ENCODE measurements at places on chromosomes 1 and 21. TPM values are rescaled to one million over a fixed set of nuclear protein-coding genes. Genes with fewer than 3 reads are reported as not detected.

HOOK1 gene
- 17.2 TPM for total RNA-seq

CAMSAP2 gene
- 105 TPM for total RNA-seq

MORC3 gene
- 72.5 TPM for total RNA-seq

C1QTNF12 gene
- total RNA-seq: 0.45 TPM

LCE6A gene
- total RNA-seq: not detected

AMY1B gene
- total RNA-seq: not detected

RBM11 gene
- 9.9 TPM for total RNA-seq

GBP1 gene
- total RNA-seq: 0.82 TPM

CDC7 gene
- total RNA-seq: 23.2 TPM

GSTM5 gene
- total RNA-seq: 10.6 TPM

NLRP3 gene
- total RNA-seq: 0.73 TPM

COA7 gene
- 14.6 TPM for total RNA-seq

CAP1 gene
- 78.8 TPM for total RNA-seq

OR2L5 gene
- total RNA-seq: 2.7 TPM

DNA sequence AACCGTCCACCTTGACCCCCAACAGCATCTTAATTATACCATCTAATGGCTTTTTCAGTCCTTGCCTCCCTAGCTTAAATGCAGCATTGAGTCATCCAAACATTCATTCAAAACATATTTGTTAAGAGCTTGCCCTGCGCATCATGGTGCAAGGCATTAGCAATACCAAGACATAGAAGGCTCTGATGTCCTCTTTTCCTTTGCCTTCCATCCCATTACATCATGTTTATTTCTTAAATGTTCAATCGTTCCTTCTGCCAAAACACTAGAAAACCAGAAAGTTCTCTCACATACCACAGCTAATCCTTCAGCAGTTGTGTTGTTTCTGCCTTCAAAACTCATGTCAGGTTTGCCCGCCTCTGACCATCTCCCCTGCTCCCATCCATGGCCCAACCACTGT, 29.8 kb upstream of the VTCN1 start:
- no peak for DNase-seq

GRCh38 chr1:68344208-68344607, 105.5 kb downstream of the RPE65 start:
- no peak for DNase-seq

- no peak for DNase-seq
These were observed 3.1 kb downstream of the ASCL5 start for GRCh38 chr1:201123866-201124265.

- no peak for DNase-seq
These were observed 26.9 kb downstream of the KRTAP19-8 start for GRCh38 chr21:31011412-31011811.

DNA sequence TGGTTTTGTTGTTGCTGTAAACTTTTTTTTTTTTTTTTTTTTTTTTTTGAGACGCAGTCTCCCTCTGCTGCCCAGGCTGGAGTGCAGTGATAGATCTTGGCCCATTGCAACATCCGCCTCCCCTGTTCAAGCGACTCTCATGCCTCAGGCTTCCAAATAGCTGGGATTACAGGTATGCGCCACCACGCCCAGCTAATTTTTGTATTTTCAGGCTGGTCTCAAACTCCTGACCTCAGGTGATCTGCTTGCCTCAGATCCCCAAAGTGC, 78.9 kb upstream of the SLC45A1 start:
- DNase-seq: no peak

- DNase-seq: no peak
These were observed 27.8 kb upstream of the EPS8L3 start for GRCh38 chr1:109791495-109792043.

GRCh38 chr21:36710729-36711048, 11.8 kb downstream of the SIM2 start:
- no peak for DNase-seq

DNA sequence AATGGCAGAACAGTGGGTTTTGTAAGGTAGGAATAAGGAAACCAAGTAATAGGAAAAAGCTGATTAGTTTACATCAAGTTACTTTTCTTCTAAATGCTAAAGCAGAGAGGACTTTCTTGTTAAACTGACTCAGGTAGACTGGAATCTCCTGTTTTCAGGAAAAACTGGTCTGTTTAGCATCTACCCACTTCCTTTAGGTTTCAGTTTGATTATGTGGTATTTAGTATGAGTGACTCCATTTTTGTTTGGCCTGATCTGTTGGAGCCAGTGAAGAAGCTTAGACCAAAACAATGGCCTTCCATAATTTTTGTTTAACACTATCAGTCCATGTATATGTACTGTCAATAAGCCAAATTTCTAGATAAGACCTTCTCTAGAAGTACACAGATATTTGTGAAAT, 88.4 kb downstream of the EPB41 start:
- no peak for DNase-seq

DNA sequence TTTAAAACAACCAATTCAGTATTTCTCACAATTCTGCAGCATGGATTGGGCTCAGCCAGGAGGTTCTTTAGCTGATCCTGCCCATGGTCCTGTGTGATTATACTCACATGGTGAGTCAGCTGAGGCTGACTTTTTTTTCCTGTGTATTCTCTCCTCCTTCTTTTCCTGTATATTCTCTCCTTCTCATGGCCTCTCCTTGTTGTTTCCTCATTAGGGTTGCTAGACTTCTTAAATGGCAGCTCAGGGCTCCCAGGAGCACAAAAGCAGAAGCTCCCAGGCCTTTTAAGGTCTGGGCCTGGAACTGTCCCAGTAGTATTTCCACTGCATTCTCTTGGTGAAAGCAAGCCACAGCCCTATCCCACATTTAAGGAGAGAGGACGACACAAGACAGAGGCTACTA, 26.8 kb downstream of the VANGL1 start:
- DNase-seq: no peak

DNA sequence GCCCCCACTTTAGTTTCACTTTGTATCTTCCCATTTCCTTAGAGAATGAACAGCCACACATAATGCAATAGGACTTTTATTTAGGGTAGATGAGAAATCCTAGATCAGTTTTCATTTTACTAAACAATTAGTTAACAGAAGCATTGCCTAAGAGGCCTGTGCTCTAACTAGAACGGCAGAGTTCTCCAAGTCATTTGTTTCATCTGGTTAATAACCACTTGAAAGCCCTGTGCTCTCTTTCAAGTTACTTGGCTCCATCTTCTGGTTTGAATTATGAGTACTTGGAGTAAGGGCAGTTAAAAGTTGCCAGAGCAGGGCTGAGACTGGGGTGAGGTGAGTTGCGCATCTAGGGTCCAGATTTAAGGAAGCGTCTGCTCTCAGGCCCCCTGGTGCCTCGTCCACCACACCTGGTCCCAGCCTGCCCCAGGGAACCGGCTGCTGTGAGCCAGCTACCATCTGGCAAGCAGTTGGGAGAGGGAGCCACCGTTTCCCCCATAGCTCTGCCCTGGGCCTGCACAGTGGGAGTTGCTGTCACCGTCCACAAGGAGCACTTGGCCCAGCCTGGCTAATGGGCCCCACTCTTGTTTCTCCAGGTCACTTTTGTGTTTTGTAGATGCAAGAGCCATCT, 18.1 kb upstream of the SLC44A3 start:
- no peak for DNase-seq

GRCh38 chr1:34645109-34645688, 109.6 kb upstream of the GJB5 start:
- no peak for DNase-seq

GRCh38 chr1:180343921-180344769, 114.1 kb downstream of the LHX4 start:
- peak; percentile 53 for DNase-seq

GRCh38 chr1:164440232-164440631, 118.8 kb upstream of the PBX1 start:
- DNase-seq: no peak

DNA sequence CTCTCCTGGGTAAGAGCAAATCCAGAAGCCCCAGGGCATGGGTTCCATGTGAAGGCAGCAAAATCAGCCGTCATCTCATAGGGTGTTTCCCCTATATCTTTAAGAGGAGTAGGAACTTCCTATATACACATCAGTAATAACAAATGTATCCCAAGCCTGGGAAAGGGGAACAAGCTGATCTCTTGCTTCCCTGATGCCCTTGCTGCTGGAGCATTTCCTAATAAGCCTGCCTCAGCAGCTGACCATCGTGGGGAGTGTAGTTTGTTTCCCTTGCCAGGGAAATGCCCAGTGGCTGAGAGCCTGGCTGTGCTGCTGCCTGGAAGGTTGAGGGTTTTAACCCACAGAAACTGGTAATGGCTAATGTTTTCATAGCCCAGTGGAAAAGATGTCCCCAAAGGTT, 177.0 kb downstream of the NPHP4 start:
- DNase-seq: no peak

DNA sequence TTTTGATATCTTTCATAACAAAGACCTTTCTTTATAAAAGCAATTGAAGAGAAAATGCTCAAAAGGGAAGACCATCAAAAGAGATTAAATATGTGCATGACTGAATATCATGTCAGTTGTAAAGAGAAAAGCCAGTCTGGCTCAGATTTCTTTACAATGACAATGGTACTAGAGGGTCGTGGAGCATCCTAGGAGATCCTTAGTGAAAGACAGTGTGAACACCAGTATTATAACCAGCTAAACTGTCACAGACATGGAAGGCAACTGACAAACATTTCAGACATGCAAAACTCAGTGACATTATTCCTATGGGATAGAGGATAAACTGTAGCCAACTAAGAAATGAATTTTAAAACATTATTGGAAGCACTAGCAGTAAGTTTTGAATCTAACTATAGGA, 27.1 kb upstream of the ADARB1 start:
- no peak for DNase-seq

DNA sequence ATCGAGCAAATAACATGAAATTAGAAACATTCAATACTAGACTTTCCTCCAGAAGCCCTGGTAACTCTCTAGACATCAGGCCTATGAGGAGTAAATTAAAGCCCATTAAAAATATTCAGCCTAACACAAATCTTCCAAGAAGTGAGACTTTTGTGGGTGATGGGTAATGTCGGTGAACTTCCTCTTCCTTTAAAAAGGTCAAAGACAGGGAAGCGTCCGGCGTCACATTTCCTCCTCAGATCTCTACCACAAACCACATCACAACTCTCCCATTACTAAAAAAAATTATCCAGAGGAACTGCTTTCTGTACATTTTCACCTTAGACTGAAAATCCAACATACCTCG, 1.4 kb downstream of the EIF4G3 start:
- peak; percentile 27 for DNase-seq

DNA sequence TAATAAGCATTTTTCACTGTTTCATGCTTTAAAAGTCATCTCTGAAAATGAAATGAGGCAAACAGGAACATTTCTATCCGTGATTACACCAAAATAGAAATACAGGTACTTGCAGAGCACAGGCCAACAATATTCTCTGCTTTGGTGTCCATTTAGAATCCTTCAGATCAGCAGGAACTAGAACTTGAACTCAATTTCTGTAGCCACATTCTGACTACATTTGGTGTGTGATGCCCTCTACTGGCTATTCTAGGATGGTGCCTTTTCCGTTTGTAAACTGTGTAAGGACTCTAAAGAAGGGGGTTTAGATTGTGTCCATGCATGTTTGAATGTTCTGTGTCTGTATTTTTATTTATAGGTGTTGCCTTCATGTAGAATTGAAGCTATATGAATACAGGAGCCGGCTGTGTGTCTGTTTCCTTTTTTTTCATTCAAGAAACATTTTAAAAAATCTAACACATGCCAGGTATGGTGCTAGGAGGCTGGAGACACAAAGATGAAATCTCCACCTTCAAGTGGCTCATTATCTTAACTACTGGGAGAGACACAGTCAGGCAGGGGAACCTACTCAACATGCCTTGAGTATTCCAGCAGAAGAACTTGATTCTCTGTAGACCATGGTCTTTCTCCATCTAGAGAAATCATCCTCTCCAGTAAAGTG, 7.6 kb upstream of the ZNF326 start:
- DNase-seq: peak; percentile 70

GRCh38 chr1:89322402-89322801, 41.5 kb upstream of the GBP6 start:
- DNase-seq: no peak

DNA sequence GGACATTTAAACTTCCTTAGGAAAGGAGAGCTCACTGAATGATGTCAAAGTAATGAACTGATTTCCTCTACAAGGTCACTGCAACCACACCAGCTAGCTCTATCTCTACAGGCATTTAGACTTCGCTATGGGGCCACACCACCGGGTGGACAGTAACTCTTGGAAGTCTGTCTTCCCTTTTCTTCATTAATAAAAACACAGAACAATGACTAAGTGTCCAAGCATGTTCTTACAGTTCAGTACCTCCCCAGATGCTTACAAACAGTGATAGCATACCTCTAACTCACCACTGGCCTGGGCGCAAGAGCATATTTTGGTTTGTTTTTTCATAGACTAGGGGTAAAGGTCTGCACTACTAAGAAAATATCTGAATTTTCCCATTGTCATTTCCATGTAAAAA, 54.6 kb downstream of the SIM2 start:
- DNase-seq: no peak

DNA sequence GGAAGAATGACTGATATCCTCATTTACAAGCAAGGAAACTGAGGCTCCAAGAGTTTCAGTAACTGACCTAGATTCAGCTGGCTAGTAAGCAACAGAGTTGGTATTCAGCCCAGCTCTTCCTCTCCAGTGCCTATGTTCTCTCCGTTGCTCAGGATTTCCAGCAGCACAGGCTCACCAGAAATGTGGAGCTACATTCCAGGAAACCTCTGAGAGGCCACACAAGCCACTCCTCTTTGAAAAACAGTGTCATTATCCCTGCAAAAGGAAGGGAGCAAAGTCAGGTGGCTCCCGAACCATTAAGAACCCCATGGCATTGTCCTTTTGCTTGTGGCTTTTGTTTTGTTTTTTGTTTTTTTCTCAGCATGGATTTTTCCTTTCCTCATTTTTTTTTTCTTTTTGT, 40.6 kb upstream of the DUSP10 start:
- no peak for DNase-seq

- DNase-seq: no peak
These were observed 182.4 kb downstream of the DISC1 start for GRCh38 chr1:231808990-231809389.

DNA sequence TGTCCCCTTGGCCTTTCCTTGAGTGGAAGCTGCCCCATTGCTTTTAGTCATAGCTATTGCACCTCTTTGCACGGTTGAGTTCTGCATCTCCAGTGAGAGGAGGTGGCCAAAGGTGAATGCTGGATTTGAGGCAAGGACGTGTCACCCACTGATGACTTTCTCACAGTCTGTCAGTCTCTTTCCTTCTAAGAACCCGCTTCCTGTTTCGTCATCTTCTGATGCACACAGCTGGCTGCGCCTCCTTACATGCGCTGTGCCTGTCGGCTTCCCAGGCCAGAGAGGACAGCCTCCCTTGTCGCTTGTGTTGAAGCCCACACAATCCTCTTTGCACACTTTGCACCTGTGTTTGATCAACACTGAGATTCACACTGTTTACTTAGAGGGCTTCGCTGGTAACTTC, 41.8 kb upstream of the PWP2 start:
- DNase-seq: no peak

GRCh38 chr1:234107416-234108021, 203.0 kb downstream of the SLC35F3 start:
- no peak for DNase-seq

DNA sequence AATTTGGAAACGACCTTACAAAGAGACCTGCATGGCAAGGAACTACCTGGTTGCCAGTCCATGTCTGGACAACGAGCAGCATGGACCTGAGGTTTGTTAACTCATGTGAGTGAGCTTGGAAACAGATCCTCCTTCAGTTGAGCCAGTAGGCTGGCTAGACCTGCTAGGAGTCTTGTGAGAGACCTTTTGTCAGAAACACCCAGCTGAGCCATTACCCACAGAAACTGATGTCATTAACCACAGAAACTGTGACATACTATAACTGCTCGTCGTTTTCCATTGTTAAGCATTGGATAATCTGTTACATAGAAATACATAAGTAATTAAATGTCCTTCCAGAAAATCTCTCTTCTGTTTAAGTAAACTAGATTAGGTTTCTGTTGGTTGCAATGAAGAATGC, 211.1 kb upstream of the C21orf91 start:
- no peak for DNase-seq
